RWPE1 (cell line): ENCODE measurements at places on chromosomes 4 and X.

DNA sequence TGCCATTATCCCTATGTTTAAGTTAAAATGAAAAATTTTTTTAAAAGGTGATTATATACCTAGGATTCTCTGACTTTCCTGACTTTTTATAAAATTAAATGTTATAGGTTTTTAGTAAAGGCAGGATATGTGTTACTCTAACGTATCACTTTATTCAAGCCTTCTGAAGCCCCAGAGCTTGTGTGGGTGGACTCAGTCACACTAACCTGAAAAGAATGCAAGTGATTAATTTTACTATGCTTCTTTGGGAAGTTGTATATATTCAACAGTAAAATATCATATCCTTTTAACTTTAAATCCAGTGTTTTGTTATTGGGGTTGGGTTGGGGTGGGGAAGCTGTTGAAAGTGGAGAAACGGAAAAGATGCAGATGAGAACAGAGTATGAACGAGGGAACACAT lies 22.8 kb downstream of the PDLIM3 start:
- peak; percentile 20 for DNase-seq

DNA sequence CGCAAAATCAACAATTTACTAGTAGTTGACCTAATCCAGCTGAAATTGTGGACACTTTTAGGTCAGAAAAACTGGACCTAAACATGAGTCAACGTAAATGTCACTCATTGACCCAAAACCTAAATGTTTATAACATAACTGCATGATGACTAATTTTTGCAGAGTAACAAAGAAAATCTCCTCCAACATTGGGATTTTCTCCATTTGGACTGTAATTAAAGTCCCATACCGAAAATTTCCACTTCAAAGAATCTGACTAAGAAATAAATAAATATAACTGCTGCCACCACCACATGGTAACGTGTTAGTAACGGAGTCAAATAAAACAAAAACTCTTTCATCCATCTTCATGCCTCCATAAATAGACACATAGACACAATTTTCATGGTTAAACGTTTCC lies 1.9 kb downstream of the ADGRA3 start:
- no peak for DNase-seq

GRCh38 chr4:111074523-111075114 lies 451.7 kb upstream of the PITX2 start:
- DNase-seq, result no peak

DNA sequence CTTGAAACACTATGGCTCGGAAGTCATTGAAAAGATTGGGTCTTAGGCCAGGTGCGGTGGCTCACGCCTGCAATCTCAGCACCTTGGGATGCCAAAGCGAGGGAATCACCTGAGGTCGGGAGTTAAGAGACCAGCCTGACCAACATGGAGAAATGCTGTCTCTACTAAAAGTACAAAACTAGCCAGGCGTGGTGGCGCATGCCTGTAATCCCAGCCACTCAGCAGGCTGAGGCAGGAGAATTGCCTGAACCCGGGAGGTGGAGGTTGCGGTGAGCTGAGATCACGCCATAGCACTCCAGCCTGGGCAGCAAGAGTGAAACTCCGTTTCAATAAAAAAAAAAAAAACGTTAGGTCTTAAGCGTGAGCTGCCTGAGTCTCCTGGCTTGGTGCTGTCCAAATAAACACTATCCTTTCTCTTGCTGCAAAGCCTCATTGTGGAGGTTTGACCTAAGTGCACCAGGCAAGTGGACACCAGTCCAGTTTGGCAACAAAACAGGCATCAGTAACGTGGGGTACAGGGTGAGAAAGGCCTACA lies 185.9 kb downstream of the DHRSX start:
- no peak for DNase-seq

DNA sequence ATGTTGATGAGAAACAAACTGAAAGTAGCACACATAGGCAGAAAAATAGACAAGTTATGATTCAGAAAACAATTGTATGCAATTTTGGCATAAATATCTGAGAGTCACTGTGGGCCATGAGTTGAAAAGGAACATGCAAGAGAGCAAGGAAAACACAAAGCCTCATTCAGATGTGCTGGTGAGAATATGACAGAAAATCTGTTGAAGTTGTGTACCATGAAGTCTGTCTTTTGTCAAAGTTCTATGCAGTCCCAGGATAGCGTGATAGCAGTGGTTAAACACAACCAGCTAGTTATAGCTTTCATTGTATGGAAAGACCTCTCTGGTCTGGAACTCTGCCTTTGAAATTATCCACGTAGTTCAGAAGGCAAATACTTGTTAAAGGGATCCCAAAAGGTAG lies 53.0 kb downstream of the TMEM154 start:
- no peak for DNase-seq

DNA sequence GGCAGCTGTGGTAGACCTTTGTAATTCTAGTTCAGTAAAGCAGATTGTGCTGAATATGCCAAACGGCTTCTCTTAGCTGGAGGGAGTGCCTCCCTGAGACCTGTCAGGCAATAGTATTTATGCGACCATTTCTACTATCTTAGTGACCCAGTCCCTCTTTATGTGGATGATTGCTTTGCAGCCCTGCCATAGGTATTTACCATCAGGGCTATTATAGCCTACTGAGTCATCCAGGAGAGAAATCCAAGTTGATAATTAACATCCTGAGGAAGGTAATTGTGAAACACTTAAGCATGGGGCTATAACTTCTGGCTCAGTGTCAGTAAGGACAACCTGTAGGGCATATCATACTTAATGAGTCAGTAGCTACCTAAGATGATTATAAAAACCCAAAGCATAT lies 103.9 kb upstream of the MAOA start:
- DNase-seq, result peak; percentile 79

- no peak for DNase-seq
These were observed 30.9 kb downstream of the RWDD4 start for GRCh38 chr4:183627979-183628588.

DNA sequence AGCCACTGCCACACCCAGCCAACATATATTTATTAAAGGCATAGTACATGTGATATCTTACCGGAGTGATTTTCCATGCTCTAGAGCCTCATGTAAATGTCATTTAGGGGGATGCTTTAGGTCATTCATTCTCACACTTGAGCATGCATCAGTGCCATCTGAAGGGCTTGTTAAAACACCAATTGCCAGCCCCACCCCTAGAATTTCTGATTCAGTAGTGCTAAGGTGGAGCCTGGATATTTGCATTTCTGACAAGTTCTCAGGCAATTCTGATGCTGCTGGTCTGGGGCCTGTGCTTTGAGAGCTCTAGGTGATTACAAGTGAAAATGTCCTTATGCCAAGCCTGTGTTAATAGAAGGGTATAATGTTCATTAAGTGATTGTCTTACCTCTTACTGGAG lies 107.7 kb downstream of the PHEX start:
- no peak for DNase-seq

DNA sequence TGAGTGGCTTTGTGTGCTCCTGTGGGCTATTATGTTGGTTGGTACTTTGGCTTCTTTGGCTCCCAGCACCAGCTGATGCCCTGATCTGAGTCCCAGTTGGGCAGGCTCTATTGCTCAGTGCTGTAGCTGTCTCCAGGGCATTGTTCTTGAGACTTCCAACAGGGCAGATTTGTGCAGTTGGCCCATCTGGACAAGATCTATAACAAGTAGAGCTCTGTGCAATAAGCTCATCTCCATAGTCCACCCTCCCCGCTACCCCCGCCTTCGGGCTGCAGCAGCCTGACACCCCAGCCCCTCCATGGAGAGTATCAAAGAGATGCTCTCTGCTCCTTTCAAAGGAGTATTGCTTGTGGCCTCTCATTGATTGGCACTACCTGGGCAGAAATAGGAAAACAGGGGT lies 5.8 kb upstream of the TMEM31 start:
- no peak for DNase-seq
